ENCODE measurements at places on chromosomes 12 and 14.

- DNase-seq = no peak
These were observed 48.4 kb downstream of the MYRFL start for GRCh38 chr12:69873429-69873828.

DNA sequence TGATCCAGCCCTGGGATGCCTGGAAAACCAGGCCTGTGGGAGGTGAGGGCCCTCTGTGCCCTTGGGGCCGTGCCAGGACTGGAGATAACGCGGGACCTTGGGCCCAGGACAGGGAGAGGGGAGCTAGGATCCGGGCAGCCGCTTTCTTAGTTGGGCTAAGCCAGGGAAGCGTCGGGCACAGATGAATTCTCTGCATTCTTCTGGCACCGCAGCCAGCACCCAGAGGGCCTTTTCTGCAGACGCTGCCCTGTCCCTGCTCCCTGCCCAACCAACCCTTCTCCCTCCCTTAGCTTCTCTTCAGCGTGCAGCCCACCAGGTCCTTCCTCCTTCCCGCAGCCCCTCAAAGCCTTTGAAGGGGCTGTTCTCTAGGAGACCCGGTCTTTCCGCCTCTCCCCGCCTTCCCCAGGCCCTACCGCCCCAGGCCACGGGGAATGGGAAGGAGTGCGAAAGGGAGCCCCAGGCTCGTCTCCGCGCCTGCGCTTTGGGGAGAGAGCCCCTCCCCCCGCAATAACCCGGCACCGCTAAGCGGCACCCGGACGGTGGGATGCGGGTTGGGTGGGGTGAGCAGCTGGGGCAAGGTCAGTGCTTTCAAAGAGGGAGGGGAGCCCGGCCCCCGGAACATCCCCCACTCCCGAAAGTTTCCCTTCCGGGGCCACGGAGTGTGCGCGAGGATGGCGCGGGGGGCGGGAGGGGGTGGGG, 663 bp downstream of the NCKAP5L start:
- no peak for DNase-seq

- no peak for DNase-seq
These were observed 69.7 kb downstream of the ARF6 start for GRCh38 chr14:49962621-49963020.

DNA sequence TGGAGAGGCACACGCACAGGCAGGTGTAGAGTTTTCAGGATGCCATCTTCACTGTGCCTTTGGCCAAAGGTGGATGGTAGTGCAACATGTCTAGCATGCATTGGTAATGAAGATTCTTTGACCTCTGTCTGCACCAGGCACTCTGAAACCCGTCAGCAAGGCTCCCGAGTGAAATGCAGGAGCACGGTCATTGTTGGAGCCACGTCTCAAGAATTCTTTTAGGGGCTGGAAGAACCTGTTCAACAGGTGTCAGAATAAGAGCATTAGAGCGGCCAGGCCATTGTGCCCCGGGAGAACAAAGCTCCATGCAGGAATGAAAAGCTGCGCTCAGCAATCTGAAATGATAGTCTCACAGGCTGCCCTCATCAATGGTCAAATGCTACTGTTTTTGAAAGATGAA, 40.2 kb upstream of the DICER1 start:
- no peak for DNase-seq

GRCh38 chr12:25364529-25365339, 114.0 kb upstream of the KRAS start:
- DNase-seq = no peak

- DNase-seq = no peak
These were observed 114.7 kb upstream of the EEA1 start for GRCh38 chr12:93043877-93044209.

GRCh38 chr14:93133464-93133863, 17.7 kb upstream of the ITPK1 start:
- DNase-seq = peak; percentile 78

DNA sequence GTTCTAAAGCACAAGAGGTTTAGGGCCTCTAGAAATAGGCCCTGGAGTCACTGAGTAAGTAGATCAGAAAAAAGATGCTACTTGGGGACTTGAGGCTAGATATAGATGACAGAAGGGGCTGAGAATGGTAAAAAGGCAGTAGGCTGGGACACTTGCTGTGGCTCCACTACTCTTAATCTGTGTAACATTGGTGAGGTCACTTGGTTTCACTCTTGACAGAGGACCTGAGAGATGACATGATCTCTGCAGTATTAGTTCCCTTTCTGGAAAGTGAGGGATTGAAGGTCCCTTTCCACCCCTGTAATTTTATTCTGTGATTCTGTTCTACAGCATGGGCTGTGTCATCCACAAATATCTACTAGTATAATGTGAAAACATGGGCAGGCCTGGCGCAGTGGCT, 39.7 kb downstream of the MAPKAPK5 start:
- no peak for DNase-seq

DNA sequence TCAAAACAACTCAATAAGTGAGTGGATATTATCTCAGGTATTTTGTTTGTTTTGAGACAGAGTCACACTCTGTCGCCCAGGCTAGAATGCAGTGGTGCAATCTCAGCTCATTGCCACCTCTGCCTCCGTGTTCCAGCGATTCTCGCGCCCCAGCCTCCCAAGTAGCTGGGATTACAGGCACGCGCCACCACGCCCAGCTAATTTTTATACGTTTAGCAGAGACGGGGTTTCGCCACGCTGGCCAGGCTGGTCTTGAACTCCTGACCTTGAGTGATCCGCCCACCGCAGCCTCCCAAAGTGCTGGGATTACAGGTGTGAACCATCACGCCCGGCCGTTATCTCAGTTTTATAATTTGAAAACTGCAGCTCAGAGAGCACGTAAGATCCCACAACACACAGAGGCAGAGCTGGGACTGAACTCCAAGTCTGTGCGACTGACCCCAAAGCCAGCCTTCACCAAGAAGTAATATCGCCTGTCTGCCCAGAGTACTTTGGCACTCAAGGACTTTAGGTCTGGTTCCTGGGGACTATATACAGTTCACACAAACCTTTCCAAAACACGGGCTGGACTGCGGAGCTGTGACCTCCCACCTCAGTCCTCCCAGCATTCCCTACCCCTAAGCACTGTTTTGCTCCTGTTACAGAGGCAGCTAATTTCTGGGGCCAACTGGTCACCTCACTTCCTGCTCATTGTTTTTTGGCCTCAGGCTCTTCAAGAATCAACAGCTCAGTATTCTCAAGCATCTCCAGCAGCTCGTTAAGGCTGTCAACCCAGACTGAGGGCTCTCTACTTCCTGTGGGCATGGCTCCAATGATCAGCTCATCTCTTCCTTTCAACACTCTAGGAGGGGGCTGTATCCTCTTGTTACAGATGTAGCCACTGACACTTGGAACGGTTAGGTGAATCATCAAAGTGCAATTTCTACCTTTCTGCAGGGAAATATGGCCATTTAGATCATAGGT, 22.5 kb downstream of the TESC start:
- DNase-seq = no peak

DNA sequence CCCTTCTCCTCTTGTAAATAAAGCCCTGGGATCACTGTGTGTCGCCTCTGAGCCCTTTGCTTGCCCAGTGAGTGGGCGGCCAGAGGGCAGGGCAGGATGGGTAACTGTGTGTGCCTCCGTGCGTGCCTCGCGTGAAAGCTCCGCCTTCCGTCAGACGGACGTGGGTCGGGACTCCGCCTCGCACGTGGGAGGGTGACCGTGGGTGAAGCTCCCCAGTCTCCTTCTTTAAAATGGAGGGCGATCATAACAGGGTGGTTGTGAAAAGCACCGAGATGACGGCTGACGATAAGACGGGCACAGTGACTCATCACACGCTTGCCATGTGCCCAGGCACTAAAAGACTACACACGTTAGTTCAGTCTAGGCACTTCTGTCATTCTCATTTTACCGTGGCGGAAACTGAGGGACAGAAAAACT, 9.2 kb downstream of the PHB2 start:
- DNase-seq = no peak

DNA sequence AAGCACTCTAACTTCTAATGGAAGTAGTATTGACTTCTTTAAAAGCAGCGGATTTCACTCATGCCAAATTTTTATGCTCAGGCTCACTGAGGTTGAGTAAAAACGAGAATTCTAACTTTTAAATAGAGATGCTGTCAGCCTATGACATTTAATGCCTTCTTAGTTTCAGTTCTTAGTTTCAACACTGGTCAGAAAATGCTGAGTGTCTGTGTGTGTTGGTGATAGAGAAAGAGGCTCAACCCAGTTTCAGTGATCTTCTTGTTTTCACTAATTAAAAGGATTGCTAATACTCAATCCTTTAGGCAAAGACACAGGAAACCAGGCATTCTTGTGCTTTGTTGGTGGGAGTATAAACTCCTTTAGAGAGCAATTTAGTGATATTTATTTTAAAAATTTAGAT, 31.0 kb downstream of the PEBP1 start:
- DNase-seq = no peak

- no peak for DNase-seq
These were observed 18.5 kb upstream of the CD69 start for GRCh38 chr12:9779209-9779608.

- DNase-seq = no peak
These were observed 86.5 kb downstream of the PIWIL1 start for GRCh38 chr12:130423991-130424857.

DNA sequence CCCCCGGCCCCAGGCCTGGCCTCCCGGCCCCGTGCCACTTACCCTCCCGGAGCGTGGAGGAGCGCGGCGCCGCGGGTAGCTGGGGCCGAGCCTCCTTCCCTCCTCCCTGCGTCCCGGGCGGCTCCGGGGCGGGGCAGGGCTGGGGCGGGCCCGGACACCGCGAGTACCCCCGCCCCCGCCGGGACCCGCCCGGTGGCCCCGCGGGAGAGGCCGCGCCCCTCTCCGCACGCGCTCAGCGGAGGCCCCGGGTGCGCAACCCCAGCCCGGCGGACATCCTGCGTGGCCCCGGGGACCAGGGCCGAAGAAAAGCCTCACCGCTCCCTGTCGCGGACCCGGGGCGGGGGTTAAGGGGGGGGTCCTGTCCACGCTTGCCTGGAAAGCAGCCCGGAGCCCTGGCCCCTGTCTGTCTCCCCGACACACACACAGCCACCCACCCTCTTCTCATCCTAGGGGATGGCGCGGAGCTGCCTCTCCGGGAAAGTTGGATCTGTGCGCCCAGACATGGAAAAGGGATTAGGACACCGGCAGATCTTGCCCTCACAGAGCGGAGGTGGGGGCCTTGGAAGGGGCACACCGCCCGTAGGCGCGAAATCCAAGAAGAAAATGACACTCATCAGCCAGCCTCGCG, at the start of gene SYNE3:
Gene SYNE3, minus strand, starts transcription at position 97 of the 628 bp plus-strand sequence. CDS start 40,829 bp downstream, outside the sequence.
- DNase-seq = no peak

- DNase-seq = no peak
These were observed 143.7 kb upstream of the DIO2 start for GRCh38 chr14:80354860-80355581.

DNA sequence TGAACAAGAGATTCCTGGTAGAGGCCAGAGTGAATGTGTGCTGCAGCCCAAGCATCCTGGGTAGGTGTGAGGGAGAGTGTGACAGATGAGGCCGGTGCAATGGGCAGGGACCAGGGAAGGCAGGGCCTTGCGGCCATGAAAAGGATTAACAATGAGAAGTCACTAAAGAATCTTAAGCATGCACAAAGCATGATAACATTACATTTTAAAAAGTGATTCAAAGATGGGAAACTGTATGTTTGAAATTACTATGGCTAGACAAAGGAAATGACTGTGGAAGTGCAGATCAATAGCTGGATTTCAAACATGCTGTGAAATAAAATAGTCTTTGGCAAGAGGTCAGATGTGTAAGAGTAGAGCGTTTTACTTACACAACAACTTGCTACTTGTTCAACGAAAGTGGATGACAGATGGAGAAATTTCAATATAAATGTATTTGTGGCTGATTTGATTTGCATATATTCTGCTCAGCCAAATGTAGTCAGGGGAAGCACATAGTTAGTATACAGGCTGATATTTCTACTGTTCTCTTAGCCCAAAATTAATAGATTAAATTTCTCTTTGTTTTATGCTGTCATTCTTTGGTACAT, 175.5 kb downstream of the CCDC59 start:
- no peak for DNase-seq

GRCh38 chr12:90163975-90164374, 455.3 kb upstream of the ATP2B1 start:
- DNase-seq = no peak

DNA sequence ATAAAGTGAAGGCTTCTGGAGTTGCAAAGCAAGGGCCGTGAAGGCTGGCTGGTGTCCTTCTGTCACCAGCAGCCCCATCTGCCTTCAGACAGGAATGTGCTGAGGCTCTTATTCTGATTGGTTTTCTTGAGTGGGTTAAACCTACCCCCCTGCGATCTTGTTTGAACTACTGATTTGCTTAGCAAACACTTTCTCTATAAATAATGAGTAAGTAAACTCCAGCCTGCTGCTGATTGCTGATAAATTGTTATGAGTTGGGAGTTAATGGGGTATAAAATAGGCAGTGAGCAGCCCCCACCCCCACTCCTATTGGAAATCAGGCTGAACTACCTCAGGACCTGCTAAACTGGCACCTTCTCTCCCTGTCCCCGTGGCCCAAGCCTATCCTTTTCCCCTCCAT, 146.1 kb upstream of the NOS1 start:
- DNase-seq = no peak

Measured in SK-N-MC (cell line).